ENCODE measurements at places on chromosomes 11 and 22.

- no peak for DNase-seq
Measured at GRCh38 chr11:40514124-40514523, 945.3 kb downstream of the LRRC4C start.

GRCh38 chr22:25404556-25404927 is 159.9 kb upstream of the GRK3 start:
- peak; percentile 49 for DNase-seq

GRCh38 chr22:31891366-31892079 is 52.8 kb upstream of the YWHAH start:
- no peak for DNase-seq

GRCh38 chr22:33715237-33715985 is 204.9 kb downstream of the LARGE1 start:
- DNase-seq, result no peak

DNA sequence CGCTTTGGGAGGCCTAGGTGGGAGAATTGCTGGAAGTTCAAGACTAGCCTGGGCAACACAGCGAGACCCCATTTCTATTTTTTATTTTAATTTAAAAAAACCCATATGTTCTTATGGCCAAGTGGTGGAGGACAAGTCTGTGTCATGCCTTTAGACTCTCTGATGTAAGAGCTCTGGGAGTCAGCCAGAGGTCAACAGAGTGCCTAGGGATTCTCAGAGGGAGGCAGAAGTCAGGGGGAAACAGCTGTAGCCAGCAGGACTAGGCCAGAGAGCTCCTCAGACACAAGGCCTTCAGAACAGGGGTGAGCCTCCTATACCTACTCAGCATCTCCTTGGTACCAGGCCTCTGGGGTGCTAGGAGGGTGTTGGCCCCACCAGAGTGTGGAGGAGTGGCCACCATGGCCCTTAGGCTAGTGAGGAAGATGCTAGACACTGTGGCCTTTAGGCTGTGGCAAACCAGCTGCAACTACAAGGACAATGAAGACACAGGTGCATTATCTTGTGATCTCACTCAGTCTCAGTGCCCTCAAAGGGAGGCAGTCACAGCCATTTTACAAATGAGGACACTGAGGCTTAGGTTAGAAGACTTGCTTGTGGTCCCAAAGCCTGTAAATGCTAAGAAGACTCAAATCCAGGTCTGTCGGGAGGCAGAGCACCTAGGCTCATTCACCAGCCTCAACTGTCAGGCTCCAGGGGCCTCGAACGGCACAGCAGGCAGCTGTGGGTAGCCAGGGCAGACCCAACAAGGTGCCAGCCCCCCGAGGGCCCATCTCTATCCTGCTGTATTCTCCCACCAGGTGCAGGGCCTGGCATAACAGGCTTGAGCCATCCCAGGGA is 5.0 kb downstream of the ZP1 start:
- DNase-seq, result no peak

- DNase-seq, result no peak
Measured at GRCh38 chr11:14612694-14613093, 30.9 kb upstream of the PDE3B start.

GRCh38 chr22:20319041-20319744 is 667 bp downstream of the DGCR6L start:
- DNase-seq, result peak; percentile 42

DNA sequence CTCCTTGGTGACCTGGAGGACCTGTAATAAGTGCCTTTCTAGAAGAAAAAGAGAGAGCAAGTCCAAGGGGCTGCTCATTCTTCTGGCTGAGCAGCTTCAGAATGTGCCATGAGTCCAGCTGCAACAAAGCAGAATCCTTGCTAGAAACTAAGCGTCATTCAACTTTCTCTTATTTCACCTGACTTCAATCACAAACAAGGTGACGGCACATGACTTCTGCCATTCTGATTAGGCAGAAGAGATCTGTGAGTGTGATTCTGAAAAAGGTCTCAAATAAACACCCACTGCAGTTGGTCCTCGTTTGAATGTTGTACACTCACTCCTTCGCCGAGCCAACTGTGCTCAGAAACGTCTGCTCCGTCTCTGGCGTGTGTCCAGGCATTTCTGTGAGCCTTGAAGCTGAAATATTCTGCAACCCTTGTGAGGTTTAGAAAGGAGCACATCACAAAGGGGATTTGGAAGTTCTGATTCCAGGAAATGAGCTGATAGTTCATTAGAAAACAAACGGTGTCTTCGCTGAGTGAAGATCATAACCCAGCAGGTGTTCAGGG is 623.8 kb upstream of the KIRREL3 start:
- no peak for DNase-seq

DNA sequence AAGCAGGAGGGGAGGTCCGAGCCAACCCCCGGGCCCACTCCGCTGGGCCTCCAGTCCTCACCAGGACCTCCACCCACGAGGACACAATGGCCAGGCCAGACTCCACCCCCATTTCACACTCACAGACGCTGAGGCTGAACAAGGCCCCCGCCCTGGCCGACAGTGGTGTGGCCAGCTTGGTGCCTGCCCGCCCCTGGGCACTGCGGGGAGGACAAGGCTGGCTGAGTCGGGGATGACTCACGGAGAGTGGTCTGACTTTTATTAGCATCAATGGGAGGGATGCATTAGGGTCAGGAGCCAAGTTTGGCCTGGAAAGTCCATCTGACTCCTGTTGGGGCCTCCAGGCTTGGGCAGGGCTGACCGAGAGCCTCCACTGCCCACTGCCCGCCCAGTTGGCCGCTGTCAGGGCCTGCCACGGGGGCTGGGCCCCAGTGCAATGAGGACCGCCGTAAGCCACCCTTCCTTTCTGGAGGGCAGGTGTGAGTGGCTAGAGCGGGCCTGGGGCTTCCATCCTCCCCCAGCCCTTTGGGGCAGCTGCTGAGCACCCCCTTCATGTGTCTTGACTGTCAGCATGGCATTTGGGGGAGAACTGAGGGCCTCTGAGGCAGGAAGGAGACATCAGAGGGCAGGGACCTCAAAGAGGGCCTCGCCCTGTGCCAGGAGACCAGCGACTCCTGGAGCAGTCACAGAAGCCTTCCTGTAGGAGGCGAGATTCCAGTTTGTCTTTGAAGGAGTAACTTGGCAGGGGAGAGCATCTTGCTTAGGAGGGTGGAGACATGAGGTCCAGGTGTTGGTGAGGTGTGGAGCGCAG is 10.6 kb downstream of the TSPAN32 start:
- no peak for DNase-seq

DNA sequence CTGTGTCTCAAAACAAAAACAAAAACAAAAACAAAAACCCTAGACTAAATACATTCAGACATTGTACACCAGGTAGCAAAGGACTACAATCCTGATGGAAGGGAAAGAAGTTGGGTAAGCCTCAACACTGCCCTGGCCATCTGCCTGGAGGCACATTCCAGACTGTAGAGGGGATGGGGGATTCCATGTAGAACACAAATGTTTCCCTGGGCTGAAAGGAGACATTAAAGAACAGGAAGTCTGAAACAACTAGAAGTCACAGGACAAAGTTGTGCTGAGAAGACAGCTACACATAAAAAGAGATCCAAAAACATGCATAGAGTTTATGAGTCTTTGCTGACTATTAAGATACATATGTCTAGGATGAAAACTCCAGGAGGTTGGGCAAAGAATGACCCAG is 83.9 kb downstream of the RRAS2 start:
- peak; percentile 73 for DNase-seq

GRCh38 chr11:16935518-16936302 is 78.5 kb downstream of the PLEKHA7 start:
- peak; percentile 41 for DNase-seq

- no peak for DNase-seq
Measured at GRCh38 chr22:49580024-49580423, 247.6 kb downstream of the BRD1 start.

GRCh38 chr11:9179141-9179540 is 86.0 kb downstream of the DENND5A start:
- no peak for DNase-seq

DNA sequence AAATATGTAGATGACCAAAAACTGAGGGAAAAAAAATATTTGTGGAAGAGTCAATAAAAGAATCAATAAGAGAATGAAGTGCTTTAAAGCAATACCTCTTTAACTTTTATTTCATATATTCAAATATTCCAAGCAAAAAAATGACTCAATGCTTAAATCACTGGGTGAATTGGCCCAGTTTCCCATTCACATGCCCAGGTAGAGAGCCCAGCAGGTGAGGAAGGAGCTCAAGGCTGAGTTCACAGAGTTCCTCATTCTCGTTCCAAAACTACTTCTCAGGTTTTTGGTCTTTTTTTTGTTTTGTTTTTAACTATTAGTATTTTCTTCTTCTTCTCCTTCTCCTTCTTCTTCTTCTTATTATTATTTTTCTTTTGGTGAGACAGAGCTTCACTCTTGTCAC is 30.2 kb downstream of the SLC1A2 start:
- DNase-seq, result no peak

- DNase-seq, result no peak
Measured at GRCh38 chr22:44942056-44942455, 67.7 kb downstream of the PHF21B start.

DNA sequence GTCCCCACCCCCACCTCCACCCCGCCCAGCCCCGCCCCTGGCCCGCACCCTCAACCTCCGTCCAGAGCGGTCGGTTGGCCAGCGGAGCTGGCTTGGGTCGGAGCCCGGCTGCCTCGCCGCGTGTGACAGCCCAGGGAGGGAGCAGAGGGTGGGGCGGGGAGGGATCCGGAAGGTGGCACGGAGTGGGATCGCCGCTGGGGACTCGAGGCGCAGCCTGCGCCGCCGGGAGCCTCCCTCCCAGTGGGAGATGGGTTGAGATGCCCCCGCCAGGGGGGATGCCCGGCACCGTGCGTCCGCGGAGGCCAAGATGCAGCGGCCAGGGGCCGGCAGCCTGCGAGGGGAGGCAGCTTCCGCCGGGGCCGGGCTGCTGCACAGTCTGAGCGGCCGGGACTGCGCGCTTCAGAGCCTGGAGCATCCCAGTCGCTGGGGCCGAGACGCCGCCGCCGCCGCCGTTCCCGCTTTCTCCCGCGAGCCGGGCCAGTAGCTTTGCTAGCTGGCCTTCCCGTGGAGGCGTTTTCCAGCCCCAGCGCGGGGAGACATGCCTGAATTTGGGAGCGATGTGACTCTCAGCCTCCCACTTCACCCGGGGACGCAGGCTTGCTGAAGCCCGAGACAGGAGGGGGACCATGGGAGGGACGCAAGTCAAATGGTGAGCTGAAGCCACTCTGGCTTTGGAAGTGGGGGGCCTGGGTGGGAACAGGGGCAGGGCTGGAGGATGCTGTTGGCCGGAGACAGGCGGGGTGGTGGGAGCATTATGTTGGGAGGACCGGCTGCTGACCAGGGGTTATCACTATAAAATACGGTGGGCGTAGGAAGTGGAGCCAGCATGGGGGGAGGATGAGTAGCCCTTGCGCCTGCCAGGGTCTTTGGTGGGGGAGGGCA is 40.2 kb downstream of the DIXDC1 start:
- peak; percentile 46 for DNase-seq

- DNase-seq, result no peak
Measured at GRCh38 chr11:20248121-20248772, 88.0 kb upstream of the DBX1 start.

GRCh38 chr11:23021287-23021863 is 161.1 kb upstream of the CCDC179 start:
- peak; percentile 45 for DNase-seq

- DNase-seq, result no peak
Measured at GRCh38 chr22:23115825-23116494, 25.8 kb downstream of the RSPH14 start.

DNA sequence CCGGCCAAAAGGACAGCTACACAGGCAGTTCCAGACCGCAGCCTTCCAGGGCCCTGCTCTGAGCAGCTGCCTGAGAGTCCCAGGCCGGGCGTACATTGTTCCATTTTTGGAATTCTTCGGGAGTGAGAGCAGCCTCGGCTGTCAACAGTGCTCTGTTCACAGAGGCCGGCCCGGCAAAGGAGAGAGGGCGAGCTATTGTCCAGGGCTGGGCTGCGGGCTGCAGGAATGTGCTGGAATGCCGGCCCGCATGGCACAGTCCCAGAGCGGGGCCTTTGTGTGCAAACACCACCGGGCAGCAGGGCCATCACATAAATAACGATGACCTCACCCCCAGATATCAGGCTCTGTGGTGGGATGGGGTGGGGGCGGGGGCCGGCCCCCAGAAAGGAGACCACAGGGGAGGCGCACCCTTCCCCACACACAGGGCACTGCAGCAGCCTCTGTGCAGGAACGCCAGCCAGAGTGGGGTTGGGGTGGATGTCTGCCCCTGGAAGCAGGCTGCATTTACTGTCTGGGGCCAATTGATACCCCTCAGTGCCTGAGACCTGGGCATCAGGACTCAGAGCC is 15.8 kb downstream of the LINC01488 start:
- DNase-seq, result peak; percentile 99

GRCh38 chr11:104665641-104666040 is 232.6 kb downstream of the CASP12 start:
- DNase-seq, result no peak

DNA sequence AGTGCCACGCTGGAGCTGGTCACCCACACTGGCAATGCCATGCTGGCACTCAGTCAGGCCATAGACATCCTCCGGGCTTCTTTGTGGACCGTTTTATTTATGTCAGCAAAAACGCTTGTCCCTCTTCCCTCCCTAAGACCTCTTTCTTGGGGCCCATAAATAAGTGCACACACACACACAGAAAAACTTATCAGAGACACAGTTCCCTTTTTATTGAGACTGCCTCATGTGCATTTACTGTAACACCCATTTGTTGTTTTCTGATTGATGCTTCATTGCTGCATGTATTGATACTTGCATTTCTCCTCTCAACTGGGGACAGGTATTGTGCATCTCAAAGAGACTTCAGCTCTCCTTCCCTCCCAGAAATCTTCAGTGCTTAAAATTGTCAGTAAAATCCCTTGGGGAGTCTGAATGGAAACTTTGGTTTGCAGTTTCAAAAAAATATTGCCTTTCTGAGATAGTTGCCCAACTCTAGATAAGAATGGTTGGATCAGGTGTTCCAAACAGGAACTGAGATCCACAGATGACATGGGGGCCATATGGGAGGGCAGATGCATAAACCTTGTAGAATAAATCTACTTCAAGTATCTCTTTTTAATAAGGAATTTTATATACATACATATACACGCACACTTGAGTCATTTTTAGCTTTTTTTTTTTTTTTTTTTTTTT is 50.9 kb downstream of the PPP2R1B start:
- no peak for DNase-seq

GRCh38 chr11:122617297-122617696 is 38.2 kb upstream of the UBASH3B start:
- DNase-seq, result no peak

- no peak for DNase-seq
Measured at GRCh38 chr11:75145196-75145971, 5.5 kb upstream of the SLCO2B1 start.

- no peak for DNase-seq
Measured at GRCh38 chr11:48129697-48130395, 86.8 kb upstream of the OR4B1 start.

- DNase-seq, result peak; percentile 88
Measured at GRCh38 chr11:123086305-123086704, 24.4 kb upstream of the HSPA8 start.

DNA sequence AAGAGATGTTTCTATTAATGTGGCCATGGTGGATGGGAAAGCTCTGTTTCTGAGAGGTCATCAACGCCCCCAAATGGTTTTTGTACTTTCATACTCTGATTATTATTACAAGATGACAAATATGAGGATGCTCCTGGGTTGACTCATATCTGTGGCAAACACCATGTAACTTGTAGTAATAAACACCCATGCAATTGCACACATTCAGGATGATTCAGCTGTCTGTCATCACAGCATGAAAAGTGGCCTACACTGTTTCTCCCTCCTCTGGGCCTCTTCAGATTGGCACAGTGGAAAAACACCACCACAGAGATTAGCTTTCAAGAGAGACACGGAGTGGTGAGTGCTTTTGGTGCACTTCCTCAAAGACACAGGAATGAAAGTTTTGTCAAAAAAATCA is 85.4 kb downstream of the MTNR1B start:
- peak; percentile 72 for DNase-seq

Measured in trophoblast cell (in vitro differentiated cells and primary cell).